ENCODE measurements at places on chromosomes 1 and 21. TPM values are rescaled to one million over a fixed set of nuclear protein-coding genes. Genes with fewer than 3 reads are reported as not detected.

GRCh38 chr1:7388141-7388487, 383.0 kb upstream of the VAMP3 start:
- DNase-seq = peak; percentile 31

- DNase-seq = no peak
Observed at GRCh38 chr1:54345116-54345515, 61.1 kb downstream of the SSBP3 start.

DNA sequence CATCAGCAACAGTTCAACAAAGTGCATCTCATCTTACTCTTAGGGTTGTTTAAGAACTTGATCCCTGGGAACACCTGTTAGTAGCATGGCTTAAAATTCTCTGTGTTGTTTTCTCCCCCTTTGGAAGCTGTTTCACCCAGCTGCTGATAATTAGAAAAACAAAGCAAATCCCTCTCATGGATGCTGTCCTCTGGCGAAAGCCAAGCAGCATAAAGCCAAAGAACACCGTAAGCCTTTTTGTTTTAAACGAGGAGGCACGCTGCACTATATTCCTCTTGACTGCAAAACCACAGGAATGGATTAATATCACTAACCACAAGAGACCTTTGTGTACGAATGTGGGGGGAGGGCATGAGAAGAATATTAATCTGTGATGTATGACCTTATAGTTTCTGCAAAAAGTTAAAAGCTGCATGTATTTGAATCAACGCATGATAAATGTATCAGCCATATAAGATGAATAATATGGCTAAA, 923.2 kb downstream of the LTN1 start:
- DNase-seq = peak; percentile 14

DNA sequence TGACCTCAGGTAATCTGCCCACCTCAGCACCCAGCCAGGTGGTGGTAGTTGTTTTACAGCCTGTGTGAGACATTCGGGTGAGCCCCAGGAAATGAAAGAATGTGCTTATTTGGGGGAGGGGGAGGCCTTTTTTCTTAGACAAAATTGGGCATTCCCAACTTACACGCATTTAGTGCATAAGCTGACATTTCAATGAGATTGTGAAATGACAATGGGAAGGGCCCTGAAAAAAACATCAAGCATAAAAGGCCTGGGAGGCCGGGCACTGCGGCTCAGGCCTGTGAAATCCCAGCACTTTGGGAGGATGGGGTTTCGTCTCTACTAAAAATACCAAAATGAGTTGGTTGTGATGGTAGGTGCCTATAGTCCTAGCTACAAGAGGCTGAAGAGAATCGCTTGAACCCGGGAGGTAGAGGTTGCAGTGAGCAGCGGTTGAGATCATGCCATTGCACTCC, 5.0 kb downstream of the GAS5 start:
- DNase-seq = no peak

GRCh38 chr1:182955596-182956588, 2.9 kb upstream of the SHCBP1L start:
- no peak for DNase-seq

DNA sequence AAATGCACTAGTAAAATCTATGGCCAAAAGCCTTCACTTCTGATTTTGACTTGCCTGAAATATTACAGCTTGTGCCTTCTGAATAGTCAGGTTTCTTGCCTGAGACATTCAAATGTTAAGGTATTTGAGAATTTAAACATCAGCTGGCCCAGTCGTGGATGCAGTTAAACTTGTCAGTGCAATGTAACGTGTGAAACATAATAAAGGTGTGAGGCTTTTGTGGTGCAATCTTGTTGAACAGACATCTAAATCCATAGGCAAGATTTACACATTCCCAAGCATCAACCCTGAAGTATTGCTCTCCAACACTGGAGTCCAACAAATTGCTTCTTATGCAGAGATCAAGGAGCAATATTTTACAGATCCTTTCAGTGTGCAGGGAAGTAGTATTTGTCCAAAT, 4.4 kb downstream of the CCN1 start:
- DNase-seq = no peak

- DNase-seq = peak; percentile 99
Observed at GRCh38 chr1:182391362-182392049, at the start of gene GLUL. TSS of gene GLUL (minus strand) at chr1:182391790. CDS start at chr1:182388737, 3,053 bp downstream.

GRCh38 chr1:162732566-162733335, 57.8 kb upstream of the HSD17B7 start:
- DNase-seq = no peak

GRCh38 chr21:44758141-44758561, 43.5 kb downstream of the UBE2G2 start:
- peak; percentile 43 for DNase-seq

- DNase-seq = no peak
Observed at GRCh38 chr1:71651214-71651613, 570.4 kb upstream of the ZRANB2 start.

DNA sequence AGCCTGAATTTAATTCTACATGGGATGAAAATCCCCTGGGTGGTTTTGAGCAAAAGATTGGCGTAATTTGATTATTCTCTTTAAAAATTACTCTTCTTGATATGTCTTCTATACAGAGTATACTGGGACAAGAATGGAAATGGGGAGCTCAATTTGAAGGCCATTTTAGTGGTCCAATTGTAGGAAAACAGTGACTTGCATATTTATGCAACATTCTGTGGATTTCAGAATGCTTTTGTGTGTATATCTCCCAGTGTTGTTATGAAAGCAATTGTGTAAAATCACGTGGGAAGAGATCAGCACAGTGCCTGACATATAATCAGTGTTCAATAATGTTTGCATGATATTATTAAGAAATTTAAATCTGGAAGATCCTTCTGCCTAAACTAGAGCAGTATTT, 575.9 kb upstream of the PBX1 start:
- no peak for DNase-seq

DNA sequence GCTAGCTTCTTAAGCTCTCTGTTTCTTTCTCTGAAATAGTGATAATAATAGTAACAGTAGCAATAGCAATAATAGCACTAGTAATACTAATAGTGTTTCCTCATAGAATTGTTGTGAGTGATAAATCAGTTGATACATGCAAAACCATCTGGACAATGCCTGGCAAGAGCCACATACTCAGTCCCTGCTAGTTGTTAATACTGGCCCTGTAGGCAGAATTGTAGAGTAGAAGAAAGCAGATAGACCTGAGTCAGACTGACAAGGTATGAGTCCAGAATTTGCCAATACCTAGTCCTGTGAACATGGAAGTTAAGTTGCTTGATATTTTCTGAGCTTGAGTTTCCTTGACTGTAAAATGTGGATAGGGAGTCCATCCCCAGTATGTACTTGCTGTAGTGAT, 171.9 kb downstream of the C1orf21 start:
- no peak for DNase-seq

The KRTAP12-3 gene
- total RNA-seq = not detected

The UTS2 gene
- 0.35 TPM for total RNA-seq

The EXOSC10 gene
- total RNA-seq = 124 TPM
